ENCODE measurements at places on chromosomes 6 and 20. TPM values are rescaled to one million over a fixed set of nuclear protein-coding genes. Genes with fewer than 3 reads are reported as not detected.

Gene SLC44A4
- 1.7 TPM for total RNA-seq

Gene SNRNP48
- total RNA-seq: 26.4 TPM

Gene DYNLT2
- total RNA-seq: 5.7 TPM

- DNase-seq: no peak
Measured at GRCh38 chr20:35950093-35950492, 4.2 kb downstream of the SCAND1 start.

- no peak for DNase-seq
Measured at GRCh38 chr6:1497761-1498105, 108.4 kb downstream of the FOXF2 start.

Data from tongue (tissue), 3 donors.